ENCODE measurements at places on chromosomes 4 and X.
A peak's percentile ranks its signal among the peaks of the same experiment; 100 is the strongest.

- DNase-seq = no peak
Observed at GRCh38 chr4:113040793-113041192, 8.7 kb upstream of the ANK2 start.

DNA sequence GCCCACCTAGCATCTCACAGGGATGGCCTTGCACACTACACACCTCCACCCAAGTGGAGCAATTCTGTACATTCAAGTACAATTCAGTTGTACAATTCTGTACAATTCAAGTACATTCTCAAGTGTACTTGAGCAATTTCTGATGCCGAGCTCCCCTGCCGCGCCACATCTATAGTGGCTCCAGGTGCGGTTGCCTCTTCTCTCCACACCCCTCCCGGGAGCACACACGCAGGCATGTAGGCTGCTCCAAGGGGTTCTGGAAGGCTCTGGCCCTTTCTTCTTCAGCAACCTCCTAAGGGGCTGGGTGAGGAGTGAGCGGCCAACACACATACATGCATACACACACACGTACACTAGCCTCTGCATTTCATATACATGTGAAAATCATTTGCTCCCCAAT lies 18.9 kb upstream of the DUSP9 start:
- DNase-seq = no peak

GRCh38 chr4:156976147-156976546 lies 4.5 kb upstream of the PDGFC start:
- DNase-seq = peak; percentile 92

- no peak for DNase-seq
Observed at GRCh38 chrX:10702031-10702430, 81.6 kb upstream of the MID1 start.

DNA sequence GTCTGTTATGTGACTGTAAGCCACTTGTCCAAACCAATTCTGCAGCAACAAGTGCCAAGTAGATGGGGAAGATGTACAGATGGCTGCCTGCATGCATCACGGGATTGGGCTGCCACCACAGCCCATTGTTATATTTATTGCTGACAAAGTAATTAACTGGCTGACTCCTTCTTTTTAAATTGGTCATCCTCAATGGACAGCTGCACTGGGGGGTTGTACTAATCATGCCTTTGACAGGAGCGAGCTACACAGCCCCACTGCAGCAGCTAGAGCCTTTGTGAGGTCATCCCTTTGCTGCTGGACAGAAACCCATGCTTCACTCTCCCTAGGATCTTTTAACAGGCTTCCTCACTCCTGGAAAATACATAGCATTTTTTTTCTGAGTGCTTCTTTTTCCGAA lies 146.7 kb upstream of the CXXC4 start:
- DNase-seq = no peak

DNA sequence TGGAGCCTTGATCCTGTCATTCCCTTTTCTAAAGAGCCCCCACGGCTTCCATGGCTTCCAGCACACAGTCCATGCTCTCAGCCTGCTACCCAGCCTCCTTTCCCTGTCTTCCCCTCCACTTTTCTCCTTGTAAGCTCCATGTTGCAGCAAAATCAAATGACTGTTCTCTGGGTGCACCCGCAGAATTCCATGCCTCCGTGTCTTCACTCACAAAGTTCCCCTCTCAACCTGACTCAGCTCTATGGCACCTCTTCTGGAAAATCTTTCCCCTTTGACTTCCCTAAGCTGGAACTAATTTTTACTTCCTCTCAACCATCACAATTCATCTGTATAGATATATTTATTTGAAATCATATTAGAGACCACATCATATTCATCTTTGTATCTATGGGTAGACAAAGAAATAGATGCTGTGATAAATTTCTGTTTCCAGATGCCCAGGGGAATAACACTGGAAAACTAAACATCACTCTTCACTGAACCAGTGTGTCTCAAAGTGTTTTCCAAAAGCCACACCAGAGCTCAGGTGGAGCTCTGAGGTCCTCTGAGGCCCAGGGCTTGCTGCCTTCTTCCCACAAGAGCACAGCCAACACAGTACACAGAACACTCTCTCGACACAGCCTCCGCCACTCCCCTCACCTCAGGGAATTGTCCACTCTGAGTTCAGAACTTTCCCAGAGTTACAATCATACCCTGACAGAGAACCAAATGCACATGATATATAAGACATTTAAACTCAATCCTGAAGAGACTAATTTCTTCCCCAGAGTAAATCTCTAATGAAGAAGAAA lies 3.3 kb downstream of the SETD7 start:
- DNase-seq = peak; percentile 71

- no peak for DNase-seq
Observed at GRCh38 chr4:11598591-11598990, 169.9 kb upstream of the HS3ST1 start.

DNA sequence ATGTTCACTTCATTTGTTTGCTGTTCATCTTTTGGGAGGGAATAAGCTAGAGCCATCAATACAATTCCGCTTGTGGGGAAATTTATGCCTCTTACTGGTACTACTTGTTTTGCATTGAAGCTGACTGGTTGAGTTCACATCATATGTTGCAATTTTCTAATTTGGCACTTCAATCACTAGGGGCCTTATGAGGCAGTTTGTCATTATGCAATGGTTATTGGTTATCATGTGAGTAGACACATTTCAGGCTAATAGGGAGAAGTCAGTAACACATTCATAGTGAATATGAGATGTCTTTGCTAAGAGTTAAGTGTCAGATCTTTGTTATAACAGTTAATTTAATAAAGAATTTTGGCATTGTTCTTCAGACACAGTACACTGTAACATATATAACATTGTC lies 5.0 kb downstream of the RPL36A start:
- DNase-seq = peak; percentile 40

DNA sequence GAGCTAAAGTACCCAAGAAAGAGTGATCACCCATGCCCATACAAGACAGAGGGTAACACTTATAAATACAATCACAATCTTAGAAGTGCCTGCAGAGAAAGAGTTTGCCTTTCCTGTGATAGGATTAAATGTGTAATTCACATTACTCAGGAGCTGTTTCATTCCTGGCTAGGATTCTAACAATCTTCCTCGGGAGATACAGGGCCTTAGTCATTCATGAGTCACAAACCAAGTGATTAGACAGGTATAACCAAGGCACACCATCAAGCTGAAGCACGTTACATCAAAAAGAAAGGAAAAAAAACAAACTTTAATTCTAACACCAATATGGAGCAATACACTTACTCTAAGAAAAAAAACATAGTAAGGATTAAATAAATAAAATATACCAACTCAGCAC lies 14.9 kb downstream of the ABCG2 start:
- peak; percentile 87 for DNase-seq

DNA sequence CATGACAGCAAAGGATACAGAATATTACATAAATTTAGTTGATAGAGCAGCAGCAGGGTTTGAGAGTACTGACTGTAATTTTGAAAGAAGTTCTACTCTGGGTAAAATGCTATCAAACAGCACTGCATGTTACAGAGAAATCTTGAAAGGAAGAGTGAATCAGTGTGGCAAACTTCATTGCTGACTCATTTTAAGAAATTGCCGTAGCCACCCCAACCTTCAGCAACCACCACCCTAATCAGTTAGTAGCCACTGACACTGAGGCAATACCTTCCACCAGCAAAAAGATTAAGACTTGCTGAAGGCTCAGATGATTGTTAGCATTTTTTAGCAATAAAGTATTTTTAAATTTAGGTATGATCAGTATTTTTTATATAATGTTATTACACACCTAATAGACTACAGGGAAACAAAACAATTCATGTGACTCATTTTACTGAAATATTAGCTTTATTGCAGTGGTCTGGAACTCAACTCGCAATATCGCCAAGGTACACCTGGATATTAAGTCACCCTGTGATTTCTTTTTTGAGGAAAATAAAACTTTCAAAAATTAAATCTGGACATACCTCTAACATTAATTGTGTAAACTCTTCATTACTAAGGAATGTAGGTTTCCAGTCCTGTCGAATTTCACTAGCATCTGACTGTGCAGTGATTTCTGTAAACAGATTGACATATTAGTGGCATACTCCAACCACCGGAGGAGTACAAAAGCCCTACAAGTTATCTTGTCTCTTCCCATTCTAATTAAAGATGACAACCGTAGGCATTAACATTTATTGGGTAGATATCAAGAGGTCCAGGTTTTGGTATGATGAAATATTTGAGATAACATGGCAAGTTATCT lies 71.1 kb downstream of the CLOCK start:
- DNase-seq = peak; percentile 54

DNA sequence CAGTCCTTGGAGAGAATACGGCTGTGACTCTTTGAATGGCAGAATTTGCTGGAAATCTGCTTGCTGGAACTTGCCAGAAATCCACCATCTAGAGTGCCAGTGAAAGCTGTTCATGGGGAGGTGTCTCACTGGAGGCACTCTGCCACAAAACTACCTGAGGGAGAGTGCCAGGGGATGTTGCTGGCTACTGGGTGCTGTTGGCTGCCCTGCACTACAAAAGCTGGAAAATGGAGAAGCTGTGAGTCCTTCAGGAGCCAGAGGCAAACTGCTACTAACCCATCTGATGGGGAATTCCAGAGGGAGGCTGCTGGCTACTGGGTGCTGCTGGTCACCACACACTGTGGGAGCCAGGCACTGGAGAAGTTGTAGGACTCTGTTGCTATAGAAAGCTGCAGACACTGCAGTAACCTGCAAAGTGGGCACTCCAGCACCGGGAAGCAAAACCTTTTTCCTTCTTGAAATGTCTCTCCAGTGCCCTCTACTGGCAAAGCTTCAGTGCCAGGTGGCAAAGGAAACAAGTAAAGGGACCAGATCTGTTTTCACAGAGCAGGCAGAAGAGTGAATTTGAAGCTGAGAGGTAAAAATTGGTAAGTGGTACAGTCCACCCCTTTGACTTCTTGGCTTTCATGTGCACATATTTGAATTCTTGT lies 47.8 kb upstream of the HSD17B10 start:
- peak; percentile 69 for DNase-seq

GRCh38 chrX:30015440-30015839 lies 199.9 kb upstream of the MAGEB2 start:
- no peak for DNase-seq

GRCh38 chr4:153529646-153530045 lies 63.5 kb downstream of the TMEM131L start:
- DNase-seq = peak; percentile 80

- DNase-seq = no peak
Observed at GRCh38 chr4:40908297-40908696, 158.5 kb downstream of the NSUN7 start.

- DNase-seq = no peak
Observed at GRCh38 chr4:46503739-46504138, 113.8 kb upstream of the GABRA2 start.

DNA sequence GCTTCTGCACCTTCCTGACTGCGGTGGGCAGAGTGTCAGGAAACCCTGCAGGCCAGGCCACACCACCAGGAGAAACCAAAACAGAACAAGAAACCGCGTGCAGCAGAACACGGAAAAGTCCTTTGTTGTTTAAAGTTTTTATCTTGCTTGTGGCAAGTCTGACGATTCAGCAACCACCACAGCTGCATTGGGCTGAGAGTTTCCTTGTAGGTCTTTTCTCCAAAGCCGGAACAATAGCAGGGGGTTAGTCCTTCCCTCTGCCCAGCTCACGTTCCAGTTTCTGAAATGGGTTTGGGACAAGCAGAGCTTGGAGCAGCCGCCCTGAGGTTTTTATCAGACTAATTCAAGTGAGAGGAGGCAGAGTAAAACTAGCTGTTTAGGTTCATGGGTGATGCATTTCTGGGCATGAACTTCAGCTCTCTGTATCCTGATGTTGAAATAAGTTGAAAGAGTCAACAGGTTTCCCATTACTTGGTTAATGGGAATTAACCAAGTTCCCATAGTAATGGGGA lies 216.9 kb downstream of the PTTG2 start:
- DNase-seq = peak; percentile 46

DNA sequence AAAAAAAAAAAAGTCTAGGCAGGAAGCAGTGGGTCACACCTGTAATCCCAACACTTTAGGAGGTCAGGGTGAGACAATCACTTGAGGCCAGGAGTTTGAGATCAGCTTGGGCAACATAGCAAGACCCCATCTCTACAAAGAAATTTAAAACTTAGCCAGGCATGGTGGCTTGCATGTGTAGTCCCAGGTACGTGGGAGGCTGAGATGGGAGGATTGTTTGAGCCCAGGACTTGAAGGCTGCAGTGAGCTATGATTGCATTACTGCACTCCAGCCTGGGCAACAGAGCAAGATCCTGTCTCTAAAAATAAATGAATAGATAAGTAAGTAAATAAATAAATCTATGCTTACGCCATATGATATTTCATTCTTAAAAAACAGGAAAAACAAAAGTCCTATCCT lies 65.3 kb downstream of the DHRSX start:
- DNase-seq = no peak

GRCh38 chrX:9997041-9997440 lies 29.9 kb downstream of the CLDN34 start:
- DNase-seq = no peak

GRCh38 chr4:170465429-170465828 lies 375.7 kb upstream of the AADAT start:
- DNase-seq = no peak

DNA sequence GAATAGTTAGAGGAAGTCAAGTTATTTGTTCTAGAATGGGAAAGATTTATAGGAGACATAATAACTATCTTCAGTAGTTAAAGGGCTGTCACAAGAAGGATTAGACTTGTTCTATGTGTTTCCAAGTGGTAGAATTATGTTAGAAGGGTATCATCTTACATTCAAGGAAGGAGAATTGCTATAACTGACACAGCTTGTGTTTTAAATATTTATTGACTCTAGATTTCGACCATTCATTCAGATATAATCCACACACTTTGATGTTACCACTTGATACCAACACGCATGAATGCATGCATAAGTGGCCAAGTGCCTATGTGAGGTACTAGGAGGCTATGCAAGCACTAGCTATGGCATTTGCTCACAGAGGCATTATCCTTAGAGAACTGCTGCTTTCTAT lies 122.7 kb downstream of the CCNB3 start:
- DNase-seq = no peak

DNA sequence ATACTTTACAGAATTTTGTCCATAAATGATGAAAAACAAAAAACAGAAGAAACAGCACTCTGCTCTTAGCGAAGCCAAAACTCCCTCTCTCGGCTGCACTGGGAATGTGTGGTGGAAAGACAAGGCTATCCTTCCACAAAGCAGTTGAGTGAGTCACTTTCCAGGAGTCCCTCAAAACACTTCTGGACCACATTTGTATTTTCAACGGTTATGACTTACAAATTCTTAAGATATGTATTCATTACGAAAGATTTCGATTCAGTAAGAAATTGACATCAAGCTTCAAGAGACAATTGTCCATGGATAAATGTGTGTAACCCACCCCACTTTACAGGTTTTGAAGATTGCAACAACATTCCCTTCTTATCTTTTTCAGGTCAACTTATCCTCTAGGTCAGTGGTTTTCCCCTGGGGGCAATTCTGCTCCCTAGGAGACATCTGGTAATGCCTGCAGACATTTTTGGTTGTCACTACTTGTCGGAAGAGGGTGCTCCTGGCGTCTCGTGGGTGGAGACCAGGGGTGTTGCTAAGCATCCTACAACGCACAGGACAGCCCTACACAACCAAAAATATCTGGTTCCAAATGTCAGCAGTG lies 66.7 kb upstream of the MTNR1A start:
- DNase-seq = peak; percentile 95
